ENCODE measurements at places on chromosomes 7 and 10. TPM values are rescaled to one million over a fixed set of nuclear protein-coding genes. Genes with fewer than 3 reads are reported as not detected.

GRCh38 chr7:87156709-87157108 lies 4.5 kb downstream of the DMTF1 start:
- DNase-seq, result no peak

GRCh38 chr10:93628858-93629257 lies 16.5 kb downstream of the PDE6C start:
- DNase-seq, result no peak

DNA sequence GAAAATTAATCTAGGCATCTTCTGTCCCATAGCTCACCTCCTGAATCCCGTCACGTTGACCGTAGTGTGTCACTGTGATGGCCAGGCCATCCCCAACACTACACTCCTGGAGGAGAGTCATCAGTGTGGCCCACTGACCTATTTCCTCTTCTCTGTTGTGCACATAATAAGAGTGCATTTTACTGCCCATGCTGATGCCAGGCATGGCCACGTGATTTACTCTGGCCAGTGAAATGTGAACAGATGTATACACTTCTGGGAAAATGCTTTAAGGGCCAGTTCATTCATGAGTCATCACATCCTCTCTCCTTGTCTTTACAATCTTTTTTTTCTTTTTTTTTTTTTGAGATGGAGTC lies 101.9 kb upstream of the PIP4K2A start:
- DNase-seq, result no peak

- DNase-seq, result peak; percentile 3
These were observed 124.4 kb downstream of the DOCK4 start for GRCh38 chr7:112081778-112082177.

- DNase-seq, result no peak
These were observed 340.9 kb downstream of the SORCS3 start for GRCh38 chr10:104981995-104982394.

DNA sequence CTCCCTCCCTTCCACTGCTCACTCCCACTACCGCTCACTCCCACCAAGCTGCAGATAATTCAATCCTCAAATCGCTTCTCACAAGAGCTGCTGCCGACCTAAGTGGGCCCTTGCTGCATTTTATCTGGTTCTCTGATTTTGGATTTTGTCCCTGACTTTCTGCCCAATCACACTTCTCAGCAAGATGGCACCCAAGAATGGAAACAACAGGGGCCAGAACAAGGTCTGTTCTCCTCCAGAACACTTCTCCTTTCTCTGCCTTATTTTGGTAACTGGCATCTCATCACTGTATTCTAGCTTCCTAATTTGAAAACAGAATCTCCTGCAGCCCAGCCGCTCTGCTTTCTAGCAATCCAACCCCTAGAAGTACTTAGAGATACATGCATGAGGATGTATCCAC lies 172.8 kb downstream of the GRID1 start:
- no peak for DNase-seq

- no peak for DNase-seq
These were observed 3.9 kb downstream of the BRI3 start for GRCh38 chr7:98285157-98286092.

- peak; percentile 5 for DNase-seq
These were observed 181.3 kb downstream of the SDK1 start for GRCh38 chr7:3482147-3482921.

GRCh38 chr10:14024329-14025202 lies 306.2 kb downstream of the FRMD4A start:
- no peak for DNase-seq

- DNase-seq, result no peak
These were observed 29.1 kb upstream of the CABCOCO1 start for GRCh38 chr10:61633665-61634064.

GRCh38 chr7:155581107-155581830 lies 34.9 kb upstream of the CNPY1 start:
- DNase-seq, result no peak

- no peak for DNase-seq
These were observed 28.6 kb downstream of the BMPR1A start for GRCh38 chr10:86785037-86785436.

GRCh38 chr7:7519528-7519927 lies 16.1 kb downstream of the COL28A1 start:
- DNase-seq, result no peak

EEPD1 gene
- 12.1 TPM for total RNA-seq

EBLN1 gene
- total RNA-seq, result not detected

ZWINT gene
- total RNA-seq, result 11.3 TPM

HOXA2 gene
- total RNA-seq, result 0.54 TPM

ERCC6 gene
- 10.5 TPM for total RNA-seq

GIMAP1 gene
- 15.9 TPM for total RNA-seq

ACSL5 gene
- 27.5 TPM for total RNA-seq

Measured in hematopoietic multipotent progenitor cell (in vitro differentiated cells).